ENCODE measurements at places on chromosomes 16 and 17. TPM values are rescaled to one million over a fixed set of nuclear protein-coding genes. Genes with fewer than 3 reads are reported as not detected.

DNA sequence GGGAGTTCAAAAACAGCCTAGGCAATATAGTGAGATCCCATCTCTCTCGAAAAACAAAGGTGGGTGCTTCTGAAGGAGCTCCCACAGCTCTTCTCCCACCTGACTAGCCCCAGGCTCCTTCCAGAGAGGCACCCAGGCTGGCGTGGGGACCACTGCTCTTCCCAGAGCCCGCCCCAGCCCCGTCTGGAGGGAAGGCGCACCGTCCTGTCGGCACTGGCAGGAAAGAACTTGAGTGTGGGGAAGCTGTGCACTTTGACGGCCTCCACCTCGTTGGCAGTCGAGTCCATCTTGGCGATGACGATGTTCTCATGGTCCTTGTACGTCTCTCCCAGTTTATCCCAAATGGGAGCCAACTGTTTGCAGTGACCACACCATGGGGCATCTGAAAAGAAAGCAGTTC lies 10.5 kb upstream of the PPP1R27 start:
- no peak for DNase-seq

GRCh38 chr16:2001456-2002355 lies 7.9 kb downstream of the ZNF598 start:
- DNase-seq = no peak

GRCh38 chr16:73220836-73221235 lies 172.9 kb upstream of the ZFHX3 start:
- no peak for DNase-seq

DNA sequence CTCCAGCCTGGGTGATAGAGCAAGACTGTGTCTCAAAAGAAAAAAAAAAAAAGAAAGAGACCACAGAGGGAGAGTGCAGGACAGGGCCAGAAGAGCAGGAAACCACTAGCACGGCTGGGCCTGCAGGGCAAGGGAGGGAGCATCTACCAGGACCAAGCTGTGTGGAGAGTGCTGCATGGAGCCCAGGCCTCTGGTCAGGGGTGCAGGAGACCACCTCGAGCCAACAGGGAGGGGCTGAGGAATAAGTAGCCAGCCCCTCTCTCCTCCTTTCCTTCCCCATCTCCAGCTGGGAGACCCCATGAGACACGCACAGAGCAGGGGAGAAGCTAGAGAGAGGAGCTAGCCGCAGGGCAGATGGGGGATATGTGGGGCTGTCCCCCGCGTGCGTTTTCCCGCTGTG lies 67.0 kb upstream of the DNAH17 start:
- no peak for DNase-seq

GRCh38 chr17:12566291-12566690 lies 99.4 kb upstream of the MYOCD start:
- no peak for DNase-seq

DNA sequence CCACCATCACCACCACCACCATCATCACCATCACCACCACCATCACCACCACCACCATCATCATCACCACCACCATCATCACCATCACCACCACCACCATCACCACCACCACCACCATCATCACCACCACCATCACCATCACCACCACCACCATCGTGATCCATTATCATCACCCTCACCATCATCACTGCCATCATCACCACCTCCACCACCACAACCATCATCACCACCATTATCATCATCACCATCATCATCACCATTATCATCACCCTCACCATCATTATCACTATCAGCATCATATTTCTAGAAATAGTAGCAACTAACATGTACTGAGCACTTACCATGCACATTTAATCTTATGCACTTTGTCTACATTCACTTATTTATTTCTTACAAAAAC lies 94.9 kb downstream of the C16orf95 start:
- DNase-seq = no peak

KRTAP9-3 gene
- not detected for polyA plus RNA-seq

PRRT2 gene
- 10.7 TPM for polyA plus RNA-seq

TBX2 gene
- polyA plus RNA-seq = 64.1 TPM
